Fibroblast of skin of abdomen (primary cell): ENCODE measurements at places on chromosomes 5 and 9.

- no peak for DNase-seq
Observed at GRCh38 chr9:79254900-79255650, 316.7 kb upstream of the TLE4 start.

DNA sequence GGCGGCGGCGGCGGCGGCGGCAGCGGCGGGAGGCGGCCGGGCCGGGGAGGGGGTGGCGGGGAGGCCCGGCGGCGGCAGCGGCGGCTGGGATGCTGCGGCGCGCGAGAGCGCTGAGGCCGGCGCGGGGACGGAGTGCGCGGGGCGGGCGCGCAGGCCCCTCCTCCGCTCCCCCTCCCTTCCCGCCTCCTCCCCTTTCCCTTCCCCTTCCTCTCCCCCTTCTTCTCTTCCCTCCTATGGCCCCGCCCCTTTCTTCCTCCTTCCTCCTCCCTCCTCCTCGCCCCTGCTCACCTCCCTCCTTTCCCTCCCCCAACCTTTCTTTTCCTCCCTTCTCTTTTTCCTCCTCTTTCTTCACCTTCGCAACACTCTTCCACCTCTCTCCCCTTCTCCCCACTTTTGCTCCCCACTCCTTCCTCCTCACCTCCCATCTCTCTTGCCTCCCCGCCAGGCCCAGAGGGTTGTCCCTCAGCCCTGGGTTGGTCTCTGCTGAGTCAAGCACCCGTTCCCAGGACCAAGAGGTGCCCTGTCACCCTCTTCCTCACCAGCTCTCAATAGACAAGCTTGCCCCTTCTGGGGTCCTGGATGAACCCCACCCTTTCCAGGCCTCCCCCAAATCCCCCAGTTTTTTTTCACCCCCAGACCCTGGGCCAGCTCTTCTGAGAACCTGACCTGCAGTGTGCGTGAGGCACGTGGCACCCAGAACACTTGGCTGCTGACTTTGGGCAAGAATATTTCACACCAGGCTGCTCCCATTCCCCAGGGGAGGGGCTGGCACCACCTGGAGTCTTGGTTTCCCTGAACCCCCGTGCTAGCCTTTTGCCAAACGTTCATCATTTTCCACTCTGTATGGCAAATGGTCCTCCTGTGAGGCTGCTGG lies at the start of gene SEMA4D:
Gene SEMA4D, minus strand, starts transcription at position 136 of the 874 bp plus-strand sequence. CDS start 92,657 bp downstream, outside the sequence.
- DNase-seq = peak; percentile 68

GRCh38 chr9:135289081-135289491 lies 190.5 kb upstream of the PPP1R26 start:
- no peak for DNase-seq

DNA sequence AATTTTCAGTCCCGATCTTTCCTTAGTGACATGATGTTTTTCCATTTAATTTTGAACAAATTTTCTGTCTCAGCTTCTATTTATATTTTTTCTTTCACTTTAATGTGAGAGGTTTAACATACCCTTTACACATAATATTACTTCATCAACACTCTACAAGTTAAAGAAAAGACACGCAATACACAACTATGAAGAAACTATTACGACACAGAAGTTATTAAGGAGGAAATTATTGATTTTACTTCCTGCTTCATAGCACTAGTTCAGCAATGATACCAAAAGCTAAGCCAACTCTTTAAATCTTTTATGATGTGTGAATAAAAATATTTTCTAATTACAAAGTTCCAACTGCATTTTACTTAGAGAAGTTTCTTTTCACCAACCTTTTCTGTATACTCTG lies 432.3 kb upstream of the DAB2 start:
- no peak for DNase-seq

DNA sequence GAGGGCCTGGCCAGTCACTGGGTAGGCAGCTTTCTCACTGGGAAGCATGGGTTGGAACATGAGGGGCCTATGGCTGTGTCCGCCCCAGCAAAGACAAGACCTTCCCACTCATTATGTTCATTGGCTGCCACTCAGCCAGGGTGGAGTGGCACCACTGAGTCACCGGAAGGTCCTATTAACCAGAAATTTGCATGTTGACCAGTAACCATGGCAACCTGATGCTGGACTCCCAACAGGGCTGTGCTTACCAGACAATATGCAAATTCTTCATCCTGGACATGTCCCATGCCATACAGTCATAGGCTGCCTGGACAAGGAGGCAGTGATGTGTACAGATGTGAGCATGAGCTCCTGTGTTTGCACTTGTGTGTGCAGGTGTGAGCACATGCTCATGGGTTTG lies 66.7 kb downstream of the PSD2 start:
- DNase-seq = no peak

GRCh38 chr5:14816999-14817761 lies 54.4 kb downstream of the ANKH start:
- peak; percentile 82 for DNase-seq

DNA sequence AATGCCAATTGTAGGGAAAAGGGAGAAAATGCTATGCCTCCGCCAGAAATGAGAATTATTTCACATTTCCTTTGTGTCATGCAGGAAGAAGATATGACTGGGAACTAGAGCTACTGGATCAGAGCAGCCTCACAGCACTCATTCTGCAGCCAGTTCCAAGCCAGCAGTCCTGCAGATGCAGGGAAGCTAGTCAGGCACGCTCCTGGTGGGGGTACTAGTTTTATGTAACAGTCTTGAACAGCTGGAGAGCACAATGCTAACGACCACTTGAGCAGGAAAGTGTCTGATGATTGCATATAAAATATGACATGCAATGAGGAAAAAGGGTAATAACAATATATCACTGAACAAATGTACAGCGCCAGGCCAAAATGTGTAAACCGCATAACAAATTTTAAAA lies 21.7 kb downstream of the CDH10 start:
- DNase-seq = peak; percentile 77

GRCh38 chr9:126616521-126616976 lies 2.8 kb downstream of the LMX1B start:
- DNase-seq = no peak

- no peak for DNase-seq
Observed at GRCh38 chr9:16363073-16363781, 507.2 kb downstream of the BNC2 start.
